GM19239 (cell line): ENCODE measurements at places on chromosomes 1 and 21.
A peak's percentile ranks its signal among the peaks of the same experiment; 100 is the strongest.

DNA sequence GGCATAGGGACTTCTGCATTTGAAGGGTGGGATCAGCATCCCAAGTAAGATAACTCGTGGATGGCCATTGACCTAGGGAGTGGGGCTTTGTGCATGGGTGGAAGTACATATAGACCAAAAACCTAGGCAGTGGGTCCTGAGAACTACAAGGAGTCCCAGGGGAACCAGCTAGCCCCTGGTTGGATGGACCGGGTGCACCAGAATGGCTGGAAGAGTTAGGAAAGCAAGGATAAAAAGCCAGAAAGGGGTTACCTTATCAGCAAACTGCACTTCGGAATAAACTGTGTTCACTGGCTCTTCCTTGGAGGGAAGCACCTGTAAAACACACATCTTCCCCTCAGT is 26.6 kb upstream of the SLAMF6 start:
- no peak for DNase-seq

- no peak for DNase-seq
Measured at GRCh38 chr1:34929853-34930701, 627 bp upstream of the DLGAP3 start.

DNA sequence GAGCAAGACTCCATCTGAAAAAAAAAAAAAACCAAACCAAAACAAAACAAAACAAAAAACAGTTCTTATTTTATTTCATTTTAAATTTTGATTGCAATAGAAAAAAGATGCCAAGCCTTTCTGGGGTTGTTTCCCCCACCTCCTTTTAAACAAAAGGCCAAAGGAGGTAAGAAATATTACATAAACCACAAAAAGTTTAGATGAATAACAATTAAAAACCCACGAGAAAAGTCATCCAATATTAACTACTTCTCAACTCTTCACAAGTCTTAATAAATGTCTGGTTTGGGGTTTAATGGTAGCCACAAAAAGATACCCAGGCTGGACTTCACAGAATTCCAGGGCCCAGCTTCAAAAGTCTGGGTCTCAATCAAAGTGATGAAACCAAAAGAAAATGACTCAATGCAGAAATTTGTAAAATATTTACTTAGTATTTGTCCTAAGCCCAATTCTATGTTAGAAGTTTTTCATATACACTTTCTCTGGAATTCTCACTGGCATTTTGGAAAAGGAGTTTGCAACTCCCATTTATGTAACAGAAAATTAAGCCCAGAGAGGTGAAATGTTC is 47.0 kb upstream of the SDC3 start:
- DNase-seq, result no peak

- no peak for DNase-seq
Measured at GRCh38 chr1:234582681-234583301, 27.2 kb downstream of the IRF2BP2 start.

DNA sequence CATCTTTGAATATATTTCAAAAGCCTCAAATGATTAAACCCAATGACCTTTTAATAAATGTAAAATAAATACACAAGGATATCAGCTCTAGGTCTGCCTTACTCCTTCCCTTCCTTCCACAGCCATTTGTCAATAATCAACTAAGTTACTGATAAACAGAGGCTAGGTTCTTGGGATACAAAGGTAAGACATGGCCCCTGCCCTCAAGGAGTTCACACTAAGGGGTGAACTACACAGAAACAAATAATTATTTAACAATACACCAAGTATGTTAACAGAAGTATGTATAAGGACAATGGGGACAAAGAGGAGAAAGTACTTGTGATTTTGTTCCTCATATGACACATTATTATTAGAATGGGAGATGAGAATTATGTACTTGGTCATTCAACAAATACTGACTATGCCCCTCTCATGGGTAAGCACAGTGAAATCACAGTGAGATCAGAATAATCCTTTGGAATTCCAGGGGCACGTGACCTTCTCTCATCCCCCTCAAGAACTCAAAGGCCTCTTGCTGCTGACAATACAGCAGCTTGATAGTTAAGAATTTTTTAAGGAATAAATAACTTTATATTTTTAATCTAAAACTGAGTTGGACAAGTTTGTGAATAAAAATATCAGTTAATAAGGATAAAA is 40.2 kb downstream of the ATP1B1 start:
- no peak for DNase-seq

GRCh38 chr1:228918335-228918734 is 183.1 kb downstream of the RHOU start:
- DNase-seq, result no peak

- peak; percentile 19 for DNase-seq
Measured at GRCh38 chr1:209899948-209900347, 38.1 kb upstream of the SYT14 start.

- no peak for DNase-seq
Measured at GRCh38 chr1:154453574-154454352, 48.3 kb upstream of the TDRD10 start.

DNA sequence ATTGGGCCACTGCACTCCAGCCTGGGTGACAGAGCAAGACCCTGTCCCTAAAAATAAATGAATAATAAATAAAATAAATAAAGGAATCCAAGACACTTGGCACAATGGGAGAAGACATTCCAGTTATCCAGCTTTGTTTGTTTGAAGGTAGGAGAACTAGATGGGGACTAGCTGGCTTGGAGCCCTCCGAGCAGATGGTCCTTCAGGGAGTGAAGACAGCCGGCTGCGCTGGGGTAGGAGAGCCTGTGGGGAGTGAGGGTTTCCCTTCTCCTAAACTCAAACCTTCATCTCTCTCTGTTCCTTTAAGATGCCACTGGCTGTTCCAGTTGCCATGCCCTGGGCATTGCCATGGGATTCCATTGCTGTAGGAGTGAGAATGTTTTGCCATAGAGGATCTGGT is 120.6 kb downstream of the NAV1 start:
- no peak for DNase-seq

- DNase-seq, result peak; percentile 48
Measured at GRCh38 chr21:34603002-34603709, 11.8 kb downstream of the RCAN1 start.

DNA sequence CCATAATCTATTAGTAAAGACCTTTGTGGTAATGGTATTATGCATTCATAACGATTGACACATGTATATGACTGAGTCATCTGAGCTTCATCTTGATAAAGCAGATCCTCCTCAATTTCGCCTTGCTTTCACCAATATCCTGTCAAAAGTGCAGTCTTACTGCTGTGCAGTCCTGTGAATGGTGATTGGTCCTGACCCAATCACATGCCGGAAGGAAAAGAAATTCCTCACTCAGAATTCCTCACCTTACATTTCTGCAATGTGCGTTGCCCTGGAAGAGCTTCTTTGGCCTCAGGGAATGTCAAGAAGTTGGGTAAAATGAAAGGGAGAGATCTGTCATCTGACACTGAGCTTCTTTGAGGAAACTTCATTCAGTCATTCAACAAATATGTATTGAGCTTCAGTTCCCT is 121.0 kb upstream of the TSPAN2 start:
- DNase-seq, result no peak

DNA sequence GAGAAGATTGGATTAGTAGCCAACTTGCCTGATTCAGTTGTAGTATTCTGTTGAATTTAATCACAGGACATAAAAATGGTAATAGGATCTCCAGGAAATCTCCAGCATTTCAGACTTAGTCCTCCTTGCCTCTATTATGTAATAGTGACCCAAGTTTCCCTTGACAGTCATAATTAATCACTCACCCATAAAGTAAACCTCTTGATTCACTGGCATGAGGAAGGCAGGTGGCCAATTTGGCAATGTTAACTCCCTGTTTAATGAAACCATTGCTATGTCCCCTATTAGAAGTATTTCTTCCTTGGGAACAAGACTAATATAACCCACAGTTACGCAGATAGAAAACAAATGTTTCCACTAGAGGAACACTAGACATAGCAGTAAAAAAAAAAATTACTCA is 604.8 kb upstream of the CXADR start:
- no peak for DNase-seq

- no peak for DNase-seq
Measured at GRCh38 chr1:40635763-40636500, 29.6 kb downstream of the RIMS3 start.
